ENCODE measurements at places on chromosomes 3 and 15.

DNA sequence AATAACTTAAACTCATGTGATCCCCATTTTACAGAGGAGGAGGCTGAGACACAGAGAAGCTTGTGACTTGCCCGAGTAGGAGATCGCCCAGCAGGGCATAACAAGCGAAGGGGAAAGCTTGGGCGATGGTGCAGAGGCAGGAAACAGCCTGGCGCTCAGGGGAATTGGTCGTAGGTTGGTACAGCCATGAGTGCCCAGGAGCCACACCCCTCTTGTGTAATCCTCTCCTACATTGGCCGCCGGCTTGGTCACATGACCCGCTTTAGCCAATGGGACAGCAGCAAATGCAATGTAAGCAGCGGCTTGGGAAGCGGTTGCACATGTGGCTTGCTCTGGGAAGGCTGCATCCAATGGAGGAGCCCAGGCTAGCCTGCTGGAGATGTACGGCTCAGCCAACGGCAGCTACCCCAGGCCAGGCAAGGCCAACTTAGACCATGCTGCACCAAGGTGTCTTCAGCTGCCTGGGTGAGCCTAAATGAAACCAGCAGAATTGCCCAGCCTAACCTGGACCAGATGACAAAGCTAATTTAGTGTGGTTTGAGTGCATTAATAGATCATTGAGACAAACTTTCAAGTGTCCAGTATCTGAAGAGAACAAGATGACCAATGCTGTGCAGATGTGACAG is 50.3 kb upstream of the SLC6A6 start:
- DNase-seq: no peak

GRCh38 chr3:114668099-114668498 is 374.3 kb downstream of the TIGIT start:
- DNase-seq: no peak

DNA sequence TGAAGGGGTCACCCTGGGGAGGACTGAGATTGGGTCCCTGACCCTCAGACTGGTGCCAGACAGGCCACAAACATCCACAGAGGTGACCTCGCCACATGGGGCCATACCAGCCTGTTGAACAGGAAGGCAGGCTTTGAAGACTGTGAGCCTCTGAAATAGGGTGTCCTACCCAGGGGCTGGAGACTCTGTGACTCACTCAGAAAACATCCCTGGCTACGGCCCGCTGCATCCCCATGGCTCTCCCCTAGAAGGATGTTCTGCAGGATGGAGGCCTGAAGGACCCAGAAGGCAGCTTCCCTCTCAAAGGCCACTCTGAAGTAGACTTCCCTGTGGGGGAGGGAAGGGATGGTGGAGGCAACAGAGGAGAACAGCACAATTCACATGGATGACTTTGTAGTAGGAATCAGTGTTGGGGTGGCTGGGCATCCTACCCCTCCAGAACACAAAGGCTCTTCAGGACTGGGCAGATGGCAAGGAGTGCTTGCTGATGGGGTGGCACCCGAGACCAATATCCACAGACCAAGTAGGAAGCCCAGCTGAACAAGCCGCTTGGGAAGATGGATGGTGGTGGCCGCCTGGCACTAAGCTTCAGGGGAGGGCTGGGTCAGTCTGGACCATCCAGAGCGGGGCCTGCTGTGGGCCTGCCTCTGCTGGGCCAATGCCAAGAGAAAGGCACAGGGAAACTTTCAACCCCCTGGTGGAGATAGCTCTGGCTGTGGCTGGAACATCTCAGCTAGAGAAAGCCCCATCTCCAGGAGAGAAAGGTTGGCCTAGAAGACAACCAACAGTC is 37.6 kb upstream of the DUSP7 start:
- DNase-seq: no peak

GRCh38 chr3:33392703-33393125 is 47.5 kb downstream of the UBP1 start:
- DNase-seq: no peak

GRCh38 chr3:45409921-45410320 is 21.5 kb downstream of the LARS2 start:
- no peak for DNase-seq

All from activated CD4-positive, alpha-beta T cell treated with anti-CD3 and anti-CD28 coated beads, Interleukin-2, amount 50 U/mL, for 24 hours (primary cell).